ENCODE measurements at places on chromosomes 5 and 9.

DNA sequence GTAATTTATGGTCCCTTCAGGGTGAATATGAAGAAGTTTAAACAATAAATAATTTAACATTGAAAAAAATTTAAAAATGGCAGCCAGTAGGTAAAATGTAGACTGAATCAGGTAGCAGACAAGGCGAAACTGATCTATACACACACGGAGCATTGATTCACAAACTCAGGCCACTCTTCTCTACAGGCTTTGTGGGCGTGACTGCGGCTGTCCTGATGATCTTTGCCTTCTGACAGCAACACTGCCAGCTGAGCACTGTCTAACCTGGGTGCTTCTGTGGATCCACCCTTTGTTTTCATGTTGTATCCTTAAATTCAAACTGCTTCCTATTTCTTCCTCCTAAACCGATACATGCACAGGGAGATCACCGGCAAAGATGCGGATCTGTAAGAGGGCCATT lies 315.4 kb upstream of the ADCY2 start:
- H3K27ac ChIP-seq: no peak overlapping the region
- DNase-seq: no peak
- H3K36me3 ChIP-seq: no peaks in the 10 kb centered on the region
- no peaks in the 10 kb centered on the region for H3K4me1 ChIP-seq
- H3K27me3 ChIP-seq: no peaks in the 10 kb centered on the region

GRCh38 chr5:949815-950560 lies 57.3 kb downstream of the TRIP13 start:
- H3K4me3 ChIP-seq: no peak overlapping the region
- DNase-seq: no peak
- H3K4me1 ChIP-seq: peaks cover 2% of the 10 kb centered on the region
- no peaks in the 10 kb centered on the region for H3K36me3 ChIP-seq

DNA sequence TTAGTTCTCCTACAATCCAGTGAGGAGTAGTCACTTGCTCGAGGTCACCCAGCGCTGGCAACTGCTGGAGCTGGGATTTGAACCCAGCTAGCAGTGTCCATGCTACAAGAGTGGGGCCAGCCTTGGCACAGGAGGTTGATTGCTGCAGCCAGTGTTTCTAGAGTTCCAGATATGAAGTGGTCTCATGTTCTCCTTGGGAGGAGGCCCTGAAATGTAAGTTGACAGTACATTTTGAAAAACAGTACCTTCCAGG lies 802 bp downstream of the CCDC107 start:
- peaks cover 18% of the 10 kb centered on the region for H3K27me3 ChIP-seq
- peak overlapping the region; percentile 81 for H3K4me3 ChIP-seq
- peaks cover 79% of the 10 kb centered on the region for H3K4me1 ChIP-seq
- H3K36me3 ChIP-seq: peaks cover 39% of the 10 kb centered on the region

DNA sequence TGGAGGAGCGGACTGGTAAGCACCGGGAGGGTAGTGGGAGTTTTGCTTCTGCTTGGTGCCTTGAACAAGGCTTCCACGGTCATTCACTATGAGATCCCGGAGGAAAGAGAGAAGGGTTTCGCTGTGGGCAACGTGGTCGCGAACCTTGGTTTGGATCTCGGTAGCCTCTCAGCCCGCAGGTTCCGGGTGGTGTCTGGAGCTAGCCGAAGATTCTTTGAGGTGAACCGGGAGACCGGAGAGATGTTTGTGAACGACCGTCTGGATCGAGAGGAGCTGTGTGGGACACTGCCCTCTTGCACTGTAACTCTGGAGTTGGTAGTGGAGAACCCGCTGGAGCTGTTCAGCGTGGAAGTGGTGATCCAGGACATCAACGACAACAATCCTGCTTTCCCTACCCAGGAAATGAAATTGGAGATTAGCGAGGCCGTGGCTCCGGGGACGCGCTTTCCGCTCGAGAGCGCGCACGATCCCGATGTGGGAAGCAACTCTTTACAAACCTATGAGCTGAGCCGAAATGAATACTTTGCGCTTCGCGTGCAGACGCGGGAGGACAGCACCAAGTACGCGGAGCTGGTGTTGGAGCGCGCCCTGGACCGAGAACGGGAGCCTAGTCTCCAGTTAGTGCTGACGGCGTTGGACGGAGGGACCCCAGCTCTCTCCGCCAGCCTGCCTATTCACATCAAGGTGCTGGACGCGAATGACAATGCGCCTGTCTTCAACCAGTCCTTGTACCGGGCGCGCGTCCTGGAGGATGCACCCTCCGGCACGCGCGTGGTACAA lies 556 bp downstream of the PCDHGC3 start:
- no peaks in the 10 kb centered on the region for H3K36me3 ChIP-seq
- peaks cover 66% of the 10 kb centered on the region for H3K27me3 ChIP-seq
- peak; percentile 26 for DNase-seq
- H3K4me3 ChIP-seq: peak overlapping the region; percentile 73
- H3K27ac ChIP-seq: no peak overlapping the region

- H3K27ac ChIP-seq: no peak overlapping the region
- no peaks in the 10 kb centered on the region for H3K36me3 ChIP-seq
- no peaks in the 10 kb centered on the region for H3K27me3 ChIP-seq
- peak; percentile 61 for DNase-seq
These were observed 67.4 kb upstream of the TBC1D9B start for GRCh38 chr5:179974946-179975712.

DNA sequence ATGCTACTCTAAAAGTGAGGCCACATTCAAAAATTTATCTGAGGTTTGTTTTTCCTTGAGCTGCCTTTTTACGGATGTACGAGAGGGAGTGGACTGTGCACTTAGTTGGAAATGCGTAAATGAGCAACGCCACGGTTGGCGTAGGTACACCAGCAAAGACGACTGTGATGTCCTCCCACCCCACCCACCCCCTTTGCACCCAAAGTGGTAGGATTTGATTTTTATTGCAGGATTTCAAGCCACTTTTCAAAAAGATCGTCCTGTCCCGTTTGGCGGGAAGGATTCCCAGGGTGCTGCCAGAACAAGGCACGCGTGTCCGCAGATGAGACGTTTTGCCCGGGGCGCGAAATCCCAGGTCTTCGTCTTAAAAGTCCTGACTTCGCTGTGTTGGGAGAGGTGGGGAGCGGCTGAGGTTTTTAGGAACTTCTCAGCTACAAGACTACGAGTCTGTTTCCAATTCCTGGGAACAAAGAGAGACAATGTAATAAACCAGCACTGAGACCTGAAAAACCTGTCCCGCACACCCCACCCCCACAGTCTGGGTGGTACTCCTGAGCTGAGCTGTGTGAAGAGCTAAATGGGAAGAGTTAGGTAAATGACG lies 1.0 kb upstream of the TLE1 start:
- H3K36me3 ChIP-seq: peaks cover 5% of the 10 kb centered on the region
- peaks cover 26% of the 10 kb centered on the region for H3K27me3 ChIP-seq
- no peak overlapping the region for H3K27ac ChIP-seq
- peaks cover 17% of the 10 kb centered on the region for H3K4me1 ChIP-seq
- DNase-seq: no peak

DNA sequence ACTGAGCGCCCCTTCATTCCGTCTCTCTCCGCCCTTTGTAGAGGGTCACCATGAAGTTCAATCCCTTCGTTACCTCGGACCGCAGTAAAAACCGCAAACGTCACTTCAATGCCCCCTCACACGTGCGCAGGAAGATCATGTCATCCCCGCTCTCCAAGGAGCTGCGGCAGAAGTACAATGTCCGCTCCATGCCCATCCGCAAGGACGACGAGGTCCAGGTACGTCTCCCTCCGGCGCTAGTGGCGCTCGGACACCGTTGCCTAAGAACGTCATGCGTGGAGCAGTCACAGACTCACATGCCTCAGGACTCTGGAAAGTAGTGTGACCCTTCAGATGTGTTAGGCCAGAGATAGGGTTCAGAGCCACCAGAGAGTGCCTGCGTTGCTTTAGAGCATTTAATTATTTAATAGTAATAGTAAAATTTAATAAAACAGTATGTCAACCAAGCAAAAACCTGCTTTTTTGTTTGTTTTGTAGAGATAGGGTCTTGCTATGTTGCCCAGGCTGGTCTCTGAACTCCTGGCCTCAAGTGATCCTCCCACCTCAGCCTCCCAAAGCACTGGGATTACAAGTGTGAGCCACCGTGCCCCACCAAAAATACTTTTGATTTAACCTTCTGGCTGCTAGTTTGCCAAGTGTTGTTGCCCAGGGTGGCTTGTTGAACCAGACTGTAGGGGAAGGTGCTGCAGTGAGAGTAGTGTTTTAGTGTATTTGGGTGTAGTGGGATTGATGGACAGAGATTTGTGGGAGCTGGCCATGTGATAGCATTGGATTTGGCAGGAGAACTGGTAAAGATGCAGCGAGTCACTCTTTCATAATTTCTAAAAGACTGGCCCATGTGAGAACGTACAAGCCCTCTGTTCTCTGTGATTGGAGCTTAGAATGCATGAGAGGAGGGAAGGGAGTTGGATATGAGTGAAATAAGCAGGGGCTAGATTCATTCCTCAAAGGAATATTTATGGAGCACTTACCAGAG lies 888 bp downstream of the RPL26L1 start:
- H3K4me1 ChIP-seq: peaks cover 32% of the 10 kb centered on the region
- peak overlapping the region; percentile 97 for H3K27ac ChIP-seq
- DNase-seq: peak; percentile 31
- peak overlapping the region; percentile 88 for H3K4me3 ChIP-seq

DNA sequence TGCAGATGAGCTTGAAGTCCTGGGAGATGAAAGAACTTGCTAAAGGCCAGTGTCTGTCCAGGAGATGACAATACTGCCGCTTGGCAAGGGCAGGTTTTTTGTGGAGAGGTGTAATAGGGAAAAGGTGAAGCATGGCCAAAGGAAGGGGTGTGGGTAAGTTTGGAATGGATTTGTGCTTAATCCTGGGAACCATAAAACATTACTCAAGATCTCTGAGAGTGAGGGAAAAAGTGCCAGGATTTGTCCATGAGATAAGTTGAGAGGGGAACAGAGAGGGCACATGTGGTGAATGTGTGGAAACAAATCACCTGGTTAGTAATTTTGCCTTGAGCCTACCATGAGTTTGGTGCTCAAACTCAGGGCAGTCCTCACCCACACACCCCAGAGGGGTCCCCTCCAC lies 108.8 kb upstream of the CD180 start:
- H3K4me1 ChIP-seq: peaks cover 13% of the 10 kb centered on the region
- no peaks in the 10 kb centered on the region for H3K27me3 ChIP-seq
- no peak overlapping the region for H3K27ac ChIP-seq

- no peaks in the 10 kb centered on the region for H3K27me3 ChIP-seq
- H3K36me3 ChIP-seq: no peaks in the 10 kb centered on the region
- H3K4me3 ChIP-seq: no peak overlapping the region
- DNase-seq: no peak
- no peak overlapping the region for H3K27ac ChIP-seq
These were observed 142.9 kb downstream of the OSTF1 start for GRCh38 chr9:75231167-75231566.

DNA sequence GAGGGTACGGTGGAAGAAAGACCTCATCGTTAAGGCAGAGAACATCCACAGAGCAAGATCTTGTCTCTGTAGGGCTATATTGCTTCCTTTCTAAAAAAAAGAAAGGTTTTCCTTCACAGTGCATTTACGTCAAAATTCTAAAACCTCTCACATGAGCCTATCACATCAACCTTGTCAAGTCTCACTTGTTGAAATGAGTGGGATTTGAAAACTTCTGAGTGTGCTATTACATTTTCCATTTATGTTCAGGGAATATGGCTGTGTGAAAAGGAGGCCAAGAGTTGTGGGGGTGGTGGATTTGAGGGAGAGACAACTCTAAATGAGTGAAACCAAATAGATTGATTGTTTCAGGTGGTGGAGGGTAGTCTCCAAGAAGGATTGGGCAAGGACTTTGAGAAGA lies 147.1 kb upstream of the MPDZ start:
- no peaks in the 10 kb centered on the region for H3K36me3 ChIP-seq
- H3K4me1 ChIP-seq: no peaks in the 10 kb centered on the region
- H3K4me3 ChIP-seq: no peak overlapping the region
- H3K27me3 ChIP-seq: no peaks in the 10 kb centered on the region

DNA sequence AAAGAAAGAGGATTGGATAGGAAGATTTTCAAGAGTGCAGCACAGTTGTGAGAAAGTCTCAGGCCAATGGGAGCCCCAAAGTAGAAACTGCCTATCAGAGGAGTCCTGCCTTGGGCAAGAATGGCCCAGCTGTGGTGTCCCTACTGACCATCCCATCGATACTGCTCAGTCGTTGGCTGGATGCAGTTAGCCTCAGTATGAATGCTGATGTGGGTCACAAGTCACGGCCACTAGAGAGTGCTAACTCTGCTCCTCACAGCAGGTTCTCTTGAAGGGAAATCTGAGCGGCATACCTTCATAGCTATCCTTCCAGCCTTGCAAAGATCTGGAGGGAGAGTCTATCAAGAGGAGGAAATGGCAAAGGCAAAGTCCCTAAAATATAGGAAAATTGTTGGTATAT lies 11.6 kb upstream of the CETN3 start:
- no peak overlapping the region for H3K4me3 ChIP-seq
- H3K4me1 ChIP-seq: no peaks in the 10 kb centered on the region
- H3K36me3 ChIP-seq: no peaks in the 10 kb centered on the region
- H3K27me3 ChIP-seq: peaks cover 25% of the 10 kb centered on the region
- no peak for DNase-seq
- H3K27ac ChIP-seq: no peak overlapping the region
